ENCODE measurements at places on chromosomes 5 and 9.

- DNase-seq, result no peak
Observed at GRCh38 chr9:83449166-83449565, 89.0 kb downstream of the FRMD3 start.

DNA sequence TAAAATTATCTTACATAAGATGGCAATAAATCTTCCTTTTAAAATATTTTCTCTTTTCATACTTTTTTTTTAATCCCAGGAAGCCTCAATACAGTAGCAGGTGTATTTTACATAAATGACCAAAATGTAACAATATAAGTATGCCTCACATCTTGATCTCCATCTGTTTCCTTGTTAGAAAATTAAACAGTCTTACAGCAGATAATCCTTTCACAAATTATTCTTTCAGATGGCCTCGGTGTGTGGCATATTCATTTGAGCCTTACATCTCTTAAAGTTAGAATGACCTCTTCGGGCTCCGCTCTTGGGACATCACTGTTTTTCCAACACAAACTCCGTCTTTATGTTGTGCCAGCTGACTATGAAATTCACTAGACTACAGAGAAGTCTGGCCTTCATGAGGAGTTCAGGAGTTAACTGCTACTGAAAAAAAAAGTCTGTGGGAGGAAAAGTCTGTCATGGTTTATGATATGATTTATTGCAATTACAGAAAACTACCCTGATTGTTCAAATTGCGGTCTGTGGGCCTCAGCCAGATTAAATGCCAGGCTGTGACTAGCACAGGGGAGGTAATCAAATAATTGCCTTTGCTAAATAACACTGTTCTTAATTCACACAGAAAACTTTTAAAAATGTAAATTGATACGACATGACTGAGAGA, 292.9 kb upstream of the PUM3 start:
- DNase-seq, result no peak

DNA sequence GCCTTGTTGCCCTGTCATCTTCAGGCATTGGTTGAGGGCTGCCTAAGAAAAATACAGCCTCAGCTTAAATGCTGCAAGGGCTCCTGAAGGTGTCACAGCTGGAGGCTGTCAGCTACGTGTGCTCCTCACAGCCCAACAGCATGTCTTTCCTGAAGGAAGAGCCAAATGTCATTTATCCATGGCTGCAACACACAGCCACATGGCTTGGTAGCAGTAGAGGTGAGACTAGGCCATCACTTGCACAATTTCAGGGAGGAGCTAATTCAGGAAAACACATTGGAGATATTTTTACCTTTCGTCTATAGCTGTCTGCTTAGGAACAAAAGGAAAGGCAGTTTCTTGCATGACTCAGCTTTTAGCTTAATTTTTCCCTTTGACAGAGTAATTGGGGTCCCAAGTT, 260.7 kb downstream of the SYK start:
- DNase-seq, result no peak

GRCh38 chr9:83956086-83956435, 24.0 kb downstream of the HNRNPK start:
- no peak for DNase-seq

DNA sequence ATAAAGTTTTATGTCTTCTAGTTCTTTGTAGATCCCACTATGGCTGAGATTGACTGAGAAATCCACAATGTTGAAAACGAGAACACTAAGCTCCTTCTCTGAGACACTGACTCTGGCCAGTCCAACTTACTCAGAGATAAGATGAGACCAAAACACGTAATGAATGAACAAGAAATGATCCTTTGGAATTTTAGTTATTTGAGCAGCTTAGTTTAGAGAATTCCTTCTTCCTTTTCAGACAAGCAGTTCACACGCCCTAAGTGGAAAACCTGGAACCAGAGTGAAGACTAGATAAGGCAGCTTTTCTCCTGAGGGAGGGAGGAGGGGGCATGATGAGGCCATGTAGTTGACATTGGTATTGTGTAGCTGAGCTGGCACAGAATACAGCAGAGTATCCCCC, 139.6 kb downstream of the GABRB2 start:
- DNase-seq, result no peak

- peak; percentile 9 for DNase-seq
Observed at GRCh38 chr5:133373121-133373870, 239.0 kb downstream of the FSTL4 start.

DNA sequence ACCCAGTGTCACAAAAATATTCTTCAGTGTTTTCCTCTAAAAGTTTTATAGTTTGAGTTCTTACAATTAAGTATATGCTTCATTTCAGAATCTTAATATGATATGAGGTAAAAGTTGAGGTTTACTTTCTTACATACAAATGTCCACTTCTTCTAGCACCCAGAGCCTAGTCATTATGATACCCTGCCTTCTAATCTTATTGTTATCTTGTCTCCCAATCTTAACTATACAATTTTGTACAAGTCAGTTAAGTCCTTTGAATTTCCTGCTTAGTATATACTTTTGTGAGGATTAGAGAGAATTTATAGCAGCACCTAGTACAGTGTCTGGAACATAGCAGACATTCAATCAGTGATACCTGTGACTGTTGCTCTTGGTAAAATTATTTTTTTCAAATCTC, 29.3 kb downstream of the RAD50 start:
- no peak for DNase-seq

- no peak for DNase-seq
Observed at GRCh38 chr5:5854087-5854486, 431.6 kb downstream of the ICE1 start.

- peak; percentile 37 for DNase-seq
Observed at GRCh38 chr9:131915181-131915580, 164.5 kb downstream of the MED27 start.

- no peak for DNase-seq
Observed at GRCh38 chr5:116961021-116961420, 386.4 kb upstream of the SEMA6A start.

GRCh38 chr5:163459462-163459818, 462 bp downstream of the NUDCD2 start:
- DNase-seq, result peak; percentile 9

DNA sequence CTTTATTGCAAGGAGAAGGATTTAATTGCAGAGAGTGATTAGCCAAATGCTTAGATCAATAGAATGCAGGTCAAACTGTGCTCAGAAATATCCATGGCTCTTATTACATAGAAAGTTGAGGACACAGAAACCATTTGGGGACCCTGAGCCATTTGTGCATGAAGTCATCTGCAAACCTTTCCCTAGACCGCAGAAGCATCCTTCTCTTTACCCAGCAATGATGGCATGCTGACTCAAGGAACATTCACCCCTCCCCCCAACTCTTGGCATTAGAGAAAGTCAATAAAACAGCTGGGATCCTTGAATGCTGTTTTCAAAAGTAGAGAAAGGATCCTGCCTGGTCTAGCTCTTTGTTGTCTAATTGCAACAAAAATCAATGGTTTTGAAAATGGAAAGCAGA, 73.5 kb downstream of the PPP2R2B start:
- DNase-seq, result no peak

- peak; percentile 99 for DNase-seq
Observed at GRCh38 chr5:35129276-35129675, 81.5 kb upstream of the AGXT2 start.

GRCh38 chr9:26955222-26955903, 849 bp upstream of the IFT74 start:
- no peak for DNase-seq

GRCh38 chr9:111839987-111840386, 45.2 kb upstream of the SHOC1 start:
- no peak for DNase-seq

DNA sequence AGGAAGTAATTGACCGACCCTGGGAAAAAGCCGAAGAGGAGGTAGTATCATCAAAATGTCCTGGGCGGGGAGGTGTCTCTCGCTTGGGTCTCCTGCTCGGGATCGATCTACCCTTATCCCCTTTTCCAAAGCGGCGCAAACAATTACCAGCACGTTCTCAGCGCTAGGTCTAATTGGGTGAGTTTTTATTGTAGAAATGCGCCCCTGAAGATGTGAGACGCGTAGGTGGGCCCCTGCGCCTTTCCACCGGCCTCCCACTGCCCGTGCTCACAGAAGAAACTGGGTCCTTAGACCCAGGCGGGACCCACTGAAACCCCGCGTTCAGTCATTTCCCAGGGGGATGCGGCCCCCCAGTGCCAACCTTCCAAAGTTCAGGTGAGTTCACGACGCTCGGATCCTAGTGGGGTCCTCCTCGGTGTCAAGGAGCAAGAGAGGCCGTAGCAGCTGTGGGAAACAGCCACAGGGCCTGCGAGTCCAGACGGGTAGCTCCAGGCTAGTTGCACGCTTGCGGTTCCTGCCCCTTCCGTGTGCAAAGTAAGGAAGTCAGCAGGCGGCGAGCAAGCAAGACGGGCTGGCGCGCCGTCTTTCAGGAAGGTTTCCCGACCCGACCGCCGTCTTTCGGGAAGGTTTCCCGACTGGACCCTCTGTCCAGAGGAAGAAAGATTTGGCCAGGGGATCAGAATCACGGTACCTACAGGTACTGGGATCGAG, 1.5 kb downstream of the SMIM32 start:
- DNase-seq, result no peak

DNA sequence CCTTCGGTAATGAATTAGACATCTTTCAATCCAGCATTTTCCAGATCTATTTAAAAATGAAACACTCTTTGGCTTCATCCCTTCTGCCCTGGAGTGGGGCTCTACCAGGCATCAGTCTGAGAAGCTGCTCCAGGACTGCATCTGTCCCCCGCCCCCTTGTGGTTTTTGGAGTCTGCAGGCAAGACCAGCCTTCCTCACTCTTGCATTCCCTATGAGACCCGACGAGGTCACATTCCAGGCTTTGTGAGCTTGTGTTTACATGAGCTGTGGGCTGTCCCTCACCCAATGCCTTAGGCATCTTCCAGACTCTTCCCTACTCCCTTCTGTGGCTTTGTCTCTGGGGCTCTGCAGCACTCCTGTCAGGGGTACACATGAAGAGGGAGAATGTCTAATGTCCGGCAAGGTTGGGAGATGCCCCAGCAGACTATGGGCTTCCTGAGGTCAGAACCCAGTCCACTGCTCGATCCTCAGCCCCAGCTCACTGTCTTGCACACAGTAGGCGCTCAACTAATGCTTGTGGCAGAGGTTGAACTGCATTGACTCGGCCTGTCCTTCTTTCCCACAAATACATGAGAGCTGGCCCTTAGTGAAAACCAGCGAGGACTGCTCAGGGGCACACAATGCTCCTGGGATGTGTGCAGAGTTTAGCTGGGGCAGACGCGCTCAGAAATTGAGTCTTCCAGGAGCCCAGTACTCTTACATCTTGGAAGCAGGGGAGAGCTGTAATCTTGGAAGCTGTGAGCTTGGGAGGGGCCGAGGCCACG, 11.7 kb upstream of the GADD45G start:
- no peak for DNase-seq

GRCh38 chr5:146796144-146796543, 82.4 kb downstream of the PPP2R2B start:
- no peak for DNase-seq

DNA sequence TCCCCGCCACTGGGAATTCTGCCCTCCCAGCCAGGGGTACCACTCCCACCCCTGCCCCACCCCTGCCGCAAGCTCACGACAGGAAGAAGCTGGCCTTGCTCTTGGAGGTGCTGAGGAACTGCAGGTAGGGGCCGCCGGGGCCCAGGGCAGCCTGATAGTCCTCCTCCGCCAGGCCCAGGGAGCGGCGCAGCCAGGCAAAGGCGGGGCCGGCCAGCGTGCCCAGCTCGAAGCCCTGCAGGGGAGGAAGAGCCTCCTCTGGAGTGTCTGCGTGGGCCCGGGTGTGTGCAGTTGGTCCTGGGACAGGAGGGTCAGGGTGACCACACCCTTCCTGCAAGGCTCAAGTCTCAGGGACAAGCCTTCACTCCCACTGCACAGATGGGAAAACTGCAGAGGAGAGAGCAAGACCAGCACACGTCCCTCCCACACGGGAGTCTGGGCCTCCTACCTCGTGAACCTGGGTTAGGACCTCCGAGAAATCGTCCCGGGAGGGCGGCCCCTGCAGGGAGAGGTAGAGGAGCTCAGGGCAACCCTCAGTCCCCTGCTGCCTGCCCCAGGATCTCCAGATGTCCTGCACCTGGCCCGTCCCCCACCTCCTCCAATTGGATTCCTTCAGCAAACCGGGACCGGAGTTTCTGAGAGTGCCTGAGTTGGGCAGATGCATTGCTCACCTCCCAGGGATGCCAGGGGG, 2.4 kb downstream of the PIP5KL1 start:
- DNase-seq, result no peak

DNA sequence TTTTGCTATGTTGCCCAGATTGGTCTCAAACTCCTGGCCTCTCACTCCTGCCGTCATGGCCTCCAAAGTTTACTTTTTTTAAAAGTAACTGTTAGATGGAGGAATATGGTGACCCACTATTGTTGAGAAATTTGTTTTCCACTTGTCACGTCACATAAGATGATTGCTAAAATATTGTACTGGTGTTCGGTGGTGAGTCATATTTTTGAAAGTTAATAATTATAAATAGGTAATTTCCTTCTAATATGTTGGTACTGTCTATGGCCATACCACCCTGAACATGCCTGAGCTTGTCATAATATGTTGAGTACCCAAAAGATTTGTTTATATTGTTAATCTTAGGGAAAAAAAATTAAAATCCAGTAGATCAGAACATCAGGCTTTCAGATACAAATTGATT, 22.6 kb downstream of the RMI1 start:
- no peak for DNase-seq

GRCh38 chr5:88885002-88885401, 2.0 kb upstream of the MEF2C start:
- DNase-seq, result no peak

DNA sequence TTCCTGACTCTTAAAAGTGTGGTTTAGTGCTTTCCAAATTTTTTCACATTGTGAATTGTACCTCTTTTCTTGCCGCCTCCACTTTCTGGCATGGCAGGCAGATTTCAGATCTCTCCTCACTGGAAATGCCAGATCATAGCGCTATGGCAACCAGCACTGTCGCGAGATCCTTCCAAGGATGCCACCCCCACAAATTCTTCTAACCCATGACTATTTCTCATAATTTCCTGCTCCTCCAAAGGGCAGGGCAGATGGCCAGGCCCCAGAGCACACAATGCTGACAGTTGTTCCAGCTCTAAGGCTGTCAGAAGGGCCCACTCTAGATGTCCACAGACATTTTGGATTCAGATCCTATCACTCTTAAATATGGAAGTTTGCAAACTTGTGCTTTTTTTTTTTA, 446.2 kb upstream of the RIOK2 start:
- DNase-seq, result peak; percentile 56

DNA sequence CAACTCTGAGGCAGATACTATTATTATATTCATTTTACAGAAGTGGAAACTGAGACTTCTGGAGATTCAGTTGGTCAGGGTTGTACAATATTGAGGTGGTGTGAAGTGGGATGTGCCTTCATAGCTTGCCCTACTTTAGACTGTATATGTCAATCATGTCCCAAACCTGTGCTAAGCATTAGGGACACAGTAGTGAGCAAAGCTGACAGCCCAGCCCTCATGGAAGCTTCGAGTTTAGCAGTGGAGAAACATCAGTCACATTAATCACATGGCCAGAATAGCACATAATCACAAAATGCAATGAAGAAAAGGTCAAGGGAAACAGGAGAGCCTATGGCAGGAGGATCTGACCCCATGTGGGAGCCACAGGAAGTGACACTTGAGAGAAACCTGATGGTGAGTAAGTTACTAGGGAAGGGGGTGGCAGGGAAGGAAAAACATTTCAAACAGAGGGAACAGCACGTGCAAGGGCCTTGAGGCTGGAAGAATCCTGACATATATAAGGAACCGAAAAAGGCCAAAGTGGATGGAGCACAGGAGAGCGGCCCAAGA, 20.5 kb upstream of the RALGPS1 start:
- no peak for DNase-seq

Data from HS-5 (cell line).